ENCODE measurements at places on chromosomes 3 and 15.

GRCh38 chr3:127077505-127078064, 94.7 kb downstream of the PLXNA1 start:
- DNase-seq = no peak

DNA sequence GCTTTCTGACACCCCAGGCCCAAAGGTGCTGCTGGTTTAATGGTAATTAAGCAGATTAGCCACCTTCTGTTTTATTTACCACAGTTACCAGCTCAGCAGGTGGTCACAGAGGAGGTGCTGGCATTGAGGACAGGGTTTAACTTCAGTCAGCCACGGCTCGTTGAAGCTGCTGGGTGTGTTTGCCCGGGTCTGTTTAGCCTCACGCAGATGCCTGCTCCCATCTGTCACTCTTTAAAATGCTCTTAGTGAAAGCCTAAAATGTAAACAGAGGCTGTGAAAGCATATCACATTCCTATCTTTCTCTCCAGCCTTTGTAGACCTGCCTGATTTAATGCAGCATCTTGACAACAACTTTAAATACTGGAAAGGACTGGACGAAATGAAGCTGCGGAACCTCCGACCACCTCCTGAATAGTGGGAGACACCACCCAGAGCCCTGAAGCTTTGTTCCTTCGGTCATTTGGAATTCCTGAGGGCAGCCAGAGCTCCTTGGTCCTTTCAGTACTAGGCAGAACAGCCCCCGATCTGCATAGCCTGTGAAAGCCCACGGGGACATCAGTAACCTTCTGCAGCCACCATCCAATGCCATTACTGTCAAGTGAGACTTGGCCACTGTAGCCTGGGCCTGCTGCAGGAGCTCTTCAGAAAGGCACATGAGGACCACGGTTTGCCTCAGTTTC, 156.0 kb downstream of the PDE8A start:
- no peak for DNase-seq

- no peak for DNase-seq
Observed at GRCh38 chr3:183883291-183884096, 1.2 kb downstream of the PARL start.

DNA sequence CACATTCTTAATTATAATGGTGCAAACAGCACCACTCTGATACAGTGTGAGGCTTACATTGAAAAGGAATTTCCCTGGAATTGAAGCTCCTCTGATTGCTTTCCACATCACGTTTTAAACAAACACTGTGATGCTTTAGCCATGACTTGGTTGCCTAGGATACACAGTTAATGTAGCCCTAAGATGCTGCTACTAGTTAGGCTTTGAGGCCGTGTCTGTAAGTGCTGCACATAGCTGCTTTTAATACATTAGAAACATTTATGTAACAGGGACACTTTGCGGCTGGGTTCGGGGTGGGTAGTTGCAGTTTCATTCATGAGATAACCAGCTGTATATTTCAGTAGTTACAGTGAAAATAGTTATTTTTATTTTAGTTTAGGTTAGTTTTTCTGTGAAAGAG, 334.7 kb downstream of the NLGN1 start:
- no peak for DNase-seq

- no peak for DNase-seq
Observed at GRCh38 chr3:157280786-157281185, 120.8 kb upstream of the CCNL1 start.

DNA sequence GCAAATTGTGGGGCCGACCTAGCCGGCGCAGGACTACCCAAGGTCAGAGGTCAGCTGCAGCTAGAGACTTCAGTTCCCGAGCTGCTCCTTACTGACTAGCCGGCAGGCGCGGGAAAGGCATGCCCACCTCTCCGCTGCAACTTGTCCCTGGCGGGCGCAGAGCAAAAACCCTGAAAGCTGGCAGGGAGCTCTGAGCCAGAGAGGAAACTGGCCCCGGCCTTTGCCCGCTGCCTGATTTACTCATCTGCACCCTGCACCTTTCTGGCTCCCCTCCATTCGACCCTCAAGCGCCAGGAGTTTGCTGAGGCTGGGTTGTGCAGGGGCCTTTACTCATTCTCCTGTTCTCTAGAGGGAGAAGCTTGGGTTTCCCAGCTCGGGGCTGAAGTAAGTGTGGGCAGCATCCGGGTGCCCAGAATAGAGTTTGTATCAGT, 1.5 kb downstream of the ZIC4 start:
- no peak for DNase-seq

- DNase-seq = no peak
Observed at GRCh38 chr3:160583451-160583850, 18.1 kb upstream of the KPNA4 start.

DNA sequence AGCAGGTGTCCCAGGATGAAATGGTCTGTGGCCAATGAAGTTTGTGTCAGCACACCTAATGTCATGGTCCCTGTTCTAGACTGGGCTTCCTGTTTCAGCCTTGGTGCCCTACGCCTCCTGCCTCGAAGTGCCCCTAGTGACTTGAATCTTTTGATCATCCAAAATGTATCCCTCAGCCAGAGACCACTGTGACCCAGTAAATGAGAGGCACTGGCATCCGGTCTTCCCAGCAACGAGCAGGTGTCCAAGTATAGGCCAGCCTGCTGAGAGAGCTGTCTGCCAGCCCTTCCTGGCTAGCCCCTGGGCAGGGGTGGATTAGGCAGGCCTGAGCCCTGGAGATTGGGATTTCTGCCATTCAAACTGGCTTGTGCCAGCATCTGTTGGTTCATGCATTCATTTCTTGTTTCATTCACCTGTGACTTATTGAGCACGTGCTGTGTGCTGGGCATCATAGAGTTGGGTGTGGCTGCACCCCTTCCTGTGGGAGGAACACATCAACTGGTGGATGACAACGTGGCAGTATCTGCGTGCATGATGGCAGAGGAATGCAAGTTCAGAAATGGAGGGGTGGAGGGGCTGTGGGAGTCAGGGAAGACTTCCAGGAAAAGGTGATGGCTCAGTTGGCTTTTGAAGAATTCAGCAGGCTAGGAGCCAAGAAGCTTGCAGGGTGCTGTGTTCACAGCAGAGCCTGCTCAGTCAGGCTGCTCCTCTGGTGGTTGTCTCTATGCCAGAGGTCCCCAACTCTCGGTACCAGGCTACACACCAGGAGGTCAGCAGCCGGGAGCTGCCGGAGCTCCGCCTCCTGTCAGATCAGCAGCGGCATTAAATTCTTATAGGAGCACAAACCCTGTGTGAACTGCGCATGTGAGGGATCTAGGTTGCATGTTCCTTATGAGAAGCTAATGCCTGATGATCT, 21.6 kb downstream of the ESYT3 start:
- no peak for DNase-seq

GRCh38 chr3:47813551-47814177, 10.7 kb downstream of the DHX30 start:
- DNase-seq = no peak

DNA sequence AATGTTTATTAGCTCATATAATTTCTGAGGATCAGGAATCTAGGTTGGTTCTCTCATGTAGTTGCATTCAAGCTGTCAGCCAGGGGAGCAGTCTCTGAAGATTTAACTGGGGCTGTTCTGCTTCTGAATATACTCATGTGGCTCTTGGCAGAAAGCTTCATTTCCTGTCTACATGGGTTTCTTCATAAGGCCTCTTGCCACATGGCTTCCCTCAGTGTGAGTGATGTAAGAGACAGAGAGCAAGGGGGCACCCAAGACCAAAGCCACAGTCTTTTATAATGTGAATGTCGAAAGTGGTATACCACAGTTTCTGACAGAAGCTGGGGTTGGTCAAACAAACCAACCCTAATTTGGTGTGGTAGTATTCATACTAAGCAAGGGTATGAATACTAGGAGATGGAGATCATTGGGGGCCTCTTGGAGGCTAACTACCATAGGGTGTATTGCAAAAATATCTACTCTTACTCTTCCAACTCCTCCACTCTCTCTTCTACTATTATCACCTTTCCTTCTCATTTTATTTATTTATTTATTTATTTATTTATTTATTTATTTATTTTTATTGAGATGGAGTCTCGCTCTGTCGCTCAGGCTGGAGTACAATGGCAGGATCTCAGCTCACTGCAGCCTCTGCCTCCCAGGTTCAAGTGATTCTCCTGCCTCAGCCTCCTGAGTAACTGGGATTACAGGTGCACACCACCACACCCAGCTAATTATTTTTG, 123.8 kb downstream of the B3GALNT1 start:
- peak; percentile 59 for DNase-seq

GRCh38 chr3:150844484-150844883, 60.8 kb downstream of the MINDY4B start:
- no peak for DNase-seq

DNA sequence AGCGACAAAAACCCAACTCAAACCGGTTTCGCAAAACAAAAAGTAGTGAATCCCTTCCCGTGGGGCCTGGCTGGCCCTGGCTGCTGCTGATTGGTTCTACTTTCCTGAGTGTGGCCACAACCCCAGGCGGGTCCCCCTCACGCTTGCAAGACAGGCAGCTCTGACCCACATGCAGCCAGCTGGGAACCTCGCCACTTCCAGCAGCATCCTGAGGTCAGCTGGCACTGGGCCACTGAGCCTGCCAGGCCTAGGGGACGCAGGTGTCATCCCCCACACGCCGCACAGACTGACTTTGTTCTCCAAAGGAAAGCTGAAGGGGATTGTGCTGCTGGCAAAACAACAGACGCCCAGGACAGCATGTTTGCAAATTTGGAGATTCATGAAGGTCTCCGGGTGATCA, 111.1 kb downstream of the TPRA1 start:
- DNase-seq = no peak

- no peak for DNase-seq
Observed at GRCh38 chr3:176951144-176951543, 246.1 kb downstream of the TBL1XR1 start.

DNA sequence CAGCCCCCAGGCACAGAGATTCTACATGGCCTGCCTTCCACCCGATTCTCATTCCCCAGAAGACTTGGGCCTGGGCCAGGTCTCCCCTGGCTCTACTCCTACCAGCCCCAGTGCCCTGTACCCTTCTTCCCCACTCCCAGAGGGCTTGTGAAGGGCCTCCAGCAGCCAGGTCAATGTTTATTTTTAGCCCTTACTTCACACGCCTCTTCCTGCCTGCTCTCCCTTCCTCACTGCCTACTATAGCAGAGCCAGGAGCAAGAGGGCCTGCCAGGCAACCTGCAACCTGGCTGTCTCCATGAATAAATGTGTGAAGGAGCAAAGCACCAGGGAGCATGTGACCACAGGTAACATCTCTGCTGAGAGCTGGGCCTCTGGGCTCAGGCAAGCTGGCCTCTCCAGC, 26.4 kb upstream of the APEH start:
- no peak for DNase-seq

GRCh38 chr3:145243875-145244274, 917.1 kb downstream of the PLOD2 start:
- DNase-seq = no peak

DNA sequence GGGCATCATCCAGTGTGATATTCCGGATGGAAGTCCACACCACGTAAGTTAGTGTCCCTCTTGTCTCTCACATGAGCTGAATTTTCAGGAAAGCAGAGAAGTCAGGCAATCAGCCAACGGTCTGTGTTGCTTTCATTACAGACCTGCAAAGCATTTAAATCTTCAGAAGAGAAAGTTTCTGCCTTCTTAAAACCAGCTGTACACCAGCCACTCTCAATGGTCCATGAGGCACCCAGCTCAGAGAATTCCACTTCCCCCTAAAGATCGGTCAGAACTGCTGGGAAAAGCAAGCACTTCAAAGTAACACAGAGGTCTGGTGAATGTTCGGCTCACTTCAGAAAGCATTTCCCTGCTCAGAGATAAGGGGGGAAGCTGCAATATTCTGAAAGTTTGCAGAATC, 903.7 kb downstream of the EPHA3 start:
- no peak for DNase-seq

GRCh38 chr15:90315278-90315982, 36.7 kb upstream of the ZNF774 start:
- no peak for DNase-seq

DNA sequence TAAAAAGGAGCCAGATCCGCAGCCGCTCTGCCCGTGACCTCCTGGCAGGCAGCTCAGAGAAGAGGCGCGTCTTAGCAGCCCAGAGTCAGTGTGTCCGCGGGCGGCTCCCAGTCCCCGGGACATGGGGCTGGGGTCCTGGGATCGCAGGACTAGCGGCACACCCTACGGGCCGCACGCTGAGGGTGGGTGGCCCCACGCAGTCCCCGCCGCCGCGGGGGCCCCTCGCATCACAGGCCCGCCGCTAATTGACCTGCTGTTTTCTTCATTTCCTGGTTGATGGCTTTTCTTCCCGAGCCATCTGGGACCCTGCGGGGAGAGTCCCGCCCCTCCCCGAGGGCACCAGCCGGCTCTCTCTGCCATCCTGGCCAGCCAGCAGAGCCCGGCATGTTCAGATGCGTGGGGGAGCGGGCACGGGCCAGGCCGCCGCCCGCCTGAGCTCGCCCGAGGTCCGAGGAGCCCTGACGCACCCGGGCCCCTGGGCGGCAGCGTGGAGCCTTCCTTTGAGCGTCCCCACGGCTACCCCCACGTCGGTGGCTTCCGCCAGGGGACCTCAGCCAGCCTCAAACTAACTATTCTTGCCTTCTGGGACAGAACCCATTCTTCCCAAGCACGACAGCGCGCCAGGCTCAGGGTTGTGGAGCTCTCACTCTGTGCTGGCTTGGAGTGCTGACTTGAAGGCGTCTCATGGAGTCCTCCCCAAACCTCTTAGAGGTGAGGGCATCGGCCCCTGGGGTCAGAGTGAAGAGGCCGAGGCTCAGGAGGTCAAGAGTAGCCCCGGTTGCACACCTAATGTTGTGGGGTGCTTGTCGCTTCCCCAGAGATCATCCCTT, 34.6 kb upstream of the CACNA2D3 start:
- DNase-seq = no peak

- no peak for DNase-seq
Observed at GRCh38 chr3:113979916-113980315, 32.1 kb downstream of the ZDHHC23 start.

GRCh38 chr3:130971208-130971607, 55.4 kb downstream of the ASTE1 start:
- no peak for DNase-seq

DNA sequence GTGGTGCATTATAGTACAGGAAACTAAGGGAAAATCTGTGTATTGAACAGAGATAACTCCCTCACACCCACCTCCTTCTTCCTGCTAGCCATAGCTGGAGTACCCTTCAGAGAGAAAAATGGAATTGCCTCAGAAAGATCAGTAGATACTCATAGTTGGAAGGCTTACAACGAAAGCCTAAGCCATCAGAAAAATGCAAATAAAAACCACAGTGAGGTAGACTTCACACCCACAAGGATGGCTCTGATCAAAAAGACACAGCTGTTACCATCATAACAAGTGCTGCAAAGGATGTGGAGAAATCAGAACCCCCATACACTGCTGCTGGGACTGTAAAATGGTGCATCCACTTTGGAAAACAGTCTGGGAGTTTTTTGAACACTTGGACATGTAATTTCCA, 7.4 kb upstream of the DLG1 start:
- DNase-seq = peak; percentile 42

- DNase-seq = no peak
Observed at GRCh38 chr3:140505213-140505612, 172.7 kb upstream of the TRIM42 start.

- no peak for DNase-seq
Observed at GRCh38 chr3:25120665-25121064, 307.4 kb upstream of the RARB start.

DNA sequence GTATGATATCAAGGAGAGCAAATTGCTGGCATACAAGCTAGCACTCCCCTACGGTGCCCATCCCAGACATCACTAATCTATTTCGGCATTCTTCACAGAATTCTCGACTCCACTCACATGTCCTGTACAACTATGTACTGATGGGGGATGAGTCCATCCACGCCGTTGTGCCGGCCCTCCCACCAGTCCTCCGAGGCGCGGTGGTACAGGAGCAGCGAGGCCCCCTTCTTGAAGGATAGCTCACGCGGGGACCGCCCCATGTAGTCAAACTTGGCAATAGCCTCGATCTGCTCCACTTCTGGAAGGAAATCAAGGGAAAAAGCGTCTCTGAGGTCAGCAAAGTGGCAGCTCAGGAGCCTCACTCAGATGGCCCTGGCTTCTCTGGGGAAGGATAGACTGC, 31.0 kb upstream of the RAD18 start:
- no peak for DNase-seq

Data from T-helper 2 cell (primary cell).